ENCODE measurements at places on chromosomes 6 and 20.

GRCh38 chr6:107264357-107264840, 149.1 kb upstream of the BEND3 start:
- DNase-seq, result peak; percentile 8

DNA sequence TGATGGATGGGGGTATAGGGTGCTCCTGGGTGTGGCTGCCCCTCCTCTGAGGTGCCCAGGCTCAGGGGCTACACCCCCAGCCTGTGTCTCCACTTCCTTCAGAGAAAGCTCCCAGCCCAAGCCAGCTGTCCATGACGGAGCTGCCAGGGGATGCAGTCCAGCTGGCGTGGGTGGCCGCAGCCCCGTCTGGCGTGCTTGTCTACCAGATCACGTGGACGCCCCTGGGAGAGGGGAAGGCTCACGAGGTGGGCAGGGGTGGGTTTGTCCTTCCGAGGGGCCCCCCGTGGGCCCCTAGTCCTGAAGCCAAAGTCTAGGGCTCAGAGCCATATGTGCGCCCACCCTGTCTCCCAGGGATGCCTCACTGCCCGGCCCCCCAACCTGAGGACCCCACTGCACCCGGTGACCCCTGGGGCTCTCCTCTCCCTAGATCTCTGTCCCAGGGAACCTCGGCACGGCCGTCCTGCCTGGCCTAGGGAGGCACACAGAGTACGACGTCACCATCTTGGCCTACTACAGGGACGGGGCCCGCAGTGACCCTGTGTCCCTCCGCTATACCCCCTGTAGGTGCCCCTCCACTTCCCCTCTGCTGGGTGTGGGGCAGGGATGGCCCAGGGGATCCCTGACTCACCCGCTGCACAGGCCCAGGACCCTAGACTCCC, 19.8 kb downstream of the COL20A1 start:
- no peak for DNase-seq

DNA sequence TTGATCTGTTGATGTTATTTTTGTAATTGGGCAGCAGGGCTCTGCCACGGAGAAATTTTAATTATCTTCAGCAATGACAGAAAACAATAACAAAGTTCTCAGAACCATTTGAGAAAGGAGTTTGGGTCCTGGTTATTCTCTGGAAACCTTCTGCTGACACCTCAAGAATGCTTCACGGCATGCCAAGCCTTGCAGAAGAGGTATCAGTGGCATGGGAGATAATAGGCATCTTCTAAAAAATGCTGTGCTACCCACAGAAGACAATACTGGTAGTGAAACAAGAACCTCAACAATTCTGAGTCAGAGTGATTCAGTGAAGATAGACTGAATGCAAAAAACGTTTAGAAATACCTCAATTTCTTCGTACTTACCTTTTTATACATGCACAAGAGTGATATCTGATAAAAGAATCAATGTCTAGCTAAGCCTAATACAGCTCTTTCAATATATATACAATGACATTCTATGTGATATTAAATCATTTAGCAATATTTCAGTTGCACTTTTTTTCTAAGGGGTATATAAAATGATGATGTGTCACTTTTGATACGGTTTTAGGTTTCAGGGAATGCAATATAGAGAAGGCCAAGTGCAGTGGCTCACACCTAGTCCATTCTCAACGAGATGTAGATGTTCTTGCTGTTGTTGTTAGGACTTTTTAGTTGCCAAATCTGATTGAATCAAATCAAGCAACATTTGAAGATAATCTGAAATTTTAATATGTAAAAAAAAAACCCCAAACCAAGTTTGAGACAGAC, 110.4 kb upstream of the COL21A1 start:
- no peak for DNase-seq

DNA sequence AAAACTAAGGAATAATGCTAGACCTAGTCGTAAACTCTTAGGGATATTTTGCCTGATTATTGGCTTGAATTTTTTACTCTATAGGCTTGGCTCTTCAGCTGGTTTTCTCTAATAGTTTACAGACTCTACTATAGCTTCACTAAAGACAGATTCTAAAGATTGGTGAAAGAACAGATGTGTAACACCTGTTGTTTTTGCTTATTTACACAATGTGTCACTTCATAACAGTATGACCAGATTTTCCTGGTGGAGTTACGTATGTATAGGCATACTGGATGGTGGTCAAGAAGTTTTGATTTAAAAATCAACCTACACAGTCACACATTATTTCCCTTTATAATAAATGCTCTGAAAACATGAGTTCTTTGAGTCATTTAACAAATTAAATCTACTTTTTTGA, 4.8 kb downstream of the COL19A1 start:
- no peak for DNase-seq

GRCh38 chr6:149045404-149045803, 272.1 kb upstream of the TAB2 start:
- no peak for DNase-seq

DNA sequence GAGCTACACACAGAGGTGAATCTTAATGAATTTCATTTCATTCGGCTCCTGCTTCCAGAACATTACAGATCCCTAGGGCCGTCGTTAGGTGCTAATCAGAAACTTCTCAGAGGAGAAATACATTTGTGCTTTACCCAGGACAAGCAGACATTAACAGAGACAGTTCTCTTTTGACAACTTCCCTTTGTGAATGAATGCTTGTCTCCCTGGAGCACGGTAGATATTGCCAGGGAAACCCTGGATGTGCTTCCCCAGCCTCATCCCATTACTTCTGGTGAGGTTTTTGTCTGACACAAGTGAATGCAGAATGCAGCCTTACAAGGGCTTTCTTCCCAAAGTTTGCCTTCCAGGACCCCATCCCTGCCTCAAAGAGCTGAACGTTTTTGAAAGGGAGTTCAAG, 105.4 kb downstream of the SYNDIG1 start:
- no peak for DNase-seq

DNA sequence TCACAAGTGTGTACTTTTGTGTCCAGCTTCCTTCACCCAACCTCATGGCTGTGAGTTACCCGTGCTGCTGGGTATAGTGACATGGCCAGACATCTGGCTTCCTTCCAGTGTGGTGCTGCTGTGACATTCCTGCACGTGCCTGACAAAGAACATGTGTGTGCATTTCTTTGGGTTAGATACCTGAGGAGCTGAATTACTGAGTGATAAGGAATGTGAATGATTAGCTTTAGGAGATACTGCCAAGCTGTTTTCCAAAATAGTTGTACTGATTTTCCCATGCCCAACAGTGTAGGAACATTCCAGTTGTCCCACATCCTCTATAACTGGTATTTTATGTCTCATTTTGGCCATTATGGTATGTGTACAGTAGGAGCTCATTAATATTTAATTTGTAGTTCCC, 132.5 kb downstream of the PREX1 start:
- no peak for DNase-seq

GRCh38 chr6:115843945-115844344, 216.7 kb downstream of the FRK start:
- no peak for DNase-seq

GRCh38 chr6:53112404-53112803, 36.2 kb downstream of the GCM1 start:
- DNase-seq, result peak; percentile 73

DNA sequence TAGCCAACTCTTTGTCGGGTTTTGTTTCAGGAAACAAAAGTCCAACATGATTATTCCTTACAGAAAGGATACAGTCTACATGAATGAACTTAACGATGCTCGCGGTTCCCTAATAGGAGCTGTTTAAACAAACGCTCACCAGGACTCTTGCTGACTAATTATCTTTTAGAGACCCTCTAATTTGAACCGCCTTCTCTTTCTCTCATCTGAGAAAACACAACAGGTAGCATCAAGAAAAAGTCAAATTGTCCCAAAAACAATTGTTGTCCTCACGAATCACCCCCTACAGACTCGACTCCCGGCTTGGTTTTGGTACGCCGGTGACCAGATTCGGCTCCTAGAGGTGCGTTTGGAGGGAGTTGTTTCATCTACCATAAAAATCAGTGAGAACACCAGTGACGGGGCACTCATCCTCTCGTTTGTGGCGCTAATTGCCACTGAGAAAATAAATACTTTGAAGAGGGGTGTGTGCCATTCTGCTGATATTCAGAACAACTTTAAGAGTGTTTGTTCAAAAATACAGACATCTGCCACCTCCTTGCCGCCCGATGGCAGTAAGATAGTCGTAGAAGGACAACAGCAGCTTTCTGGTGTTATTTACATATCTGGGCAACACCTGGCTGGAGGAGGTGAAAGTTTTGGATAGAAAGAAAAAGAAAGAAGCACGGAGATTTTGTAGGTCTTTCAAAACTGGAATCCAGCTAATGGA, 1.1 kb upstream of the SIM1 start:
- DNase-seq, result no peak

- peak; percentile 44 for DNase-seq
These were observed 10.1 kb upstream of the HDAC2 start for GRCh38 chr6:113980937-113981554.

Measured in LoVo (cell line).